ENCODE measurements at places on chromosomes 16 and 17.

- peak; percentile 40 for DNase-seq
Observed at GRCh38 chr16:2486645-2487516, 12.0 kb downstream of the TBC1D24 start.

- no peak for DNase-seq
Observed at GRCh38 chr17:35496451-35497290, 40.8 kb downstream of the SLFN12L start.

- DNase-seq, result no peak
Observed at GRCh38 chr16:50021544-50021943, 3.5 kb upstream of the CNEP1R1 start.

DNA sequence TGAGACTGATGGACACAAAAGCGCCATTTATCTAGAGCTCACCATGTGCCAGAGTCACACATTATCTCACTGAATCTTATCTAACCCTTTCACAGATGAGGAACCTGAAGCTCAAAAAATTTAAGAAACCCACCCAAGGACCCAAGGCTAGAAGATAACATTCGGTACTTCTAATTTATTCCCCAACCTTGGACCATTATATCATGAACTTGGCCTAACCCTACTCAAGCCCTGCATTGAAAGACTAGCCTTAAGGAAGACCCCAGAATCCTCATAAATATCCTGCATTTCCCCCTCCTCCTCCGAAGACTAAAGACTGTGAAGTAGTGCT, 548 bp upstream of the DYNC1LI2 start:
- DNase-seq, result no peak
